NCI-H187 treated with DMSO at 0.1 percent for 48 hours (cell line): ENCODE measurements at places on chromosomes 6 and 20.

DNA sequence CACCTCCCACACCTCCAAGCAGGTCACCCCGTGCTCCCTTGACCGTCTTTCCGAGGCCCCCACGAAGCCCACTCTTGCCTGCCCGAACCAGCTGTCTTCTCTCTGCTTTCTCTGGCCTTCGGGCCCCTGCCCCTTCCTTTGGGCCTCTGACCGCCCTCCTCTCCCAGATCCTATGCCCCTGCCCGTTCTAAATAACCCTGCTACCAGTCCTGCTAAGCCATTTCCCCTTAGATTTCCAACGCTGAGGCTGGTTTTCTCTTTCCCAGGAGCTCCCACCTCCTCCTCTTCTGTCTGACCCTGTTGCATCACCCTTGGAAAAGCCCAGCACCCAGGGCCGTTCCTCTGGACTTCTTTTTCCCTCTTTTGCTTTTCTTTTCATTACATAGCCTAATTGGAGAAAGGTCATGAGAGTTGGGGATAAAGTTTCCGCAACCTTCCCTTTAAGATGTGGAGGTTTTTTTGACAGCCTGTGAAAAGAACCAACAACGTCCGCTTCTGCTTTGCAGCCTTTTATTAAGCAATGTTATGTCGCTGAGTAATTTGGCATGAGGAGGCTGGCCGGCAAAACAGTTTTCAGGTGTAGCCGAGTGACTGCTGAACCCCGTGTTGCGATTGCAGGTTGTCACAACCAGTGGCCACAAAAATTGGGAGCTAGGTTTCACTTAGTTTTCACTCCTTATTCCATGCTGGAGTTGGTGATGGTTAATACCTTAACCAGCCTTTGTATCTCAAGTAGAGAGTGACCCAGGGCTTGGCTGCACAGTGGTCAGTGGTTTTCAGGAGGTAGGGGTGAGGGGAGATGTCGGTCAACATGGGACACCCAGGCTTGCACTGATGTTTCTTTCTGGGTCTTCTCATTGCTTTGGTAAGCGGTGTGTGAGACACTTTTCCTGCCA, 970 bp downstream of the BLTP3A start:
- DNase-seq, result no peak

GRCh38 chr6:147202516-147203310, 1.5 kb upstream of the STXBP5 start:
- peak; percentile 94 for DNase-seq

DNA sequence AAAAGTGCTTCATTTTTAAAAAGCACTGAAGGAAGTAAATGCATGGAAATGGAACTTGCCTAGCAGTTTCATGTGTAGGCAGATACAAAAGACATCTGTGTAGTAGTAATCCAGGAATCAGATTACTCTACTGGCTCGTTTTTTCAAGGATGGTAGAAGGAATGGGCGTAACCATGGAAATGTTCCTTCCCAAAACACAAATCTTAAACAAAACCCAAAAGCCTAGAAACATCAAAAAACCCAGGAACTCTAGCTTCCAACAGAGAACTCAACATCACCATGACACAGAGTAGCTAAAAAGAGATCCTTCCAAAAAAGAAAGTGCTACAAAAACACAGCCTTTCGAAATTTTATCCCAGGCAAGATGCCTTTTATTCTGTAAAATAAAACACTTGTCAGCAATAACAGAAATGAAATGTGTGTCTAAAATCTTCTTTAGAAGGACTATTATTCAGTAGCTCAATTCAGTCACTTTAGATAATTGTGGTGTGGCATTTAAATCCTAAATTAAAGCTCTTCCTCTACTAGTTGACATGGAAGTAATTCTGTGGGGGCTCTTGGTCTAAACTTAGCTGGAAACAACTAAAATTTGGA, 81.7 kb downstream of the FAM217A start:
- no peak for DNase-seq

DNA sequence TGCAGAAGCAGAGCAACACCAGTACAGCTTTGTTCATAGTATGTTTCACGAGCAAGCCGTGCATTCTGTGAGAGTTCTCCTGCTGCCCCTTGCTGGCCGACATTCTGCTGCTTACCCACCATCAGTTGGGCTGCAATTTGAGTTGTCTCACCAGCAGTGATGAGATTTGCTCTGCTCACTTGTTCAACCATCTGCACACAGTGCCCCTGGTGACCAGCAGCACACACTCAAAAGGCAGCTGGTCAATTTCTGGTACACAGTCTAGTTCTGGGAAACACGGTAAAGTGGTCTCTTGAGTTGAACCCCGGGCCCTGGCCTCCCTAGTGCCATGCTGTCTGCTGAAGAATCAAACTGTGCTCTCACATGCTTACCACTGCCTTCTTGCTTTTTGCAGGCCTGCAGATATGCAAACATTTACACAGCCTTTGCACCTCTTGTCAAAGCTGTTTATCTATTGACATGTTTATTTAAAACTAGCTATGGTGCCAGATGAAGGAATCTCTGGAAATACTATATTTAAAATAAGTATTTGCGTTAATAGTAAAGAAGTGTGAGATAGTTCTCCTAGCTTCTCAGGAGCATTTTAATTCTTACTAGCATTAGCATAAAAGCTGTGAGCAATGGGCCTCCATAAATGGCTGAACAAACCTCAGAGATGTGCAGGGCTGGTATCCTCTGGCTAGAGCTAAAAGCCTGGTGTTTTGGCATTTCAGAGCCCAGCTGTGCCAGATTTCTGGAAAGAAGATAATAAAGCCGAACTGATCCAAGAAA, 234.3 kb downstream of the ARHGAP18 start:
- DNase-seq, result no peak

DNA sequence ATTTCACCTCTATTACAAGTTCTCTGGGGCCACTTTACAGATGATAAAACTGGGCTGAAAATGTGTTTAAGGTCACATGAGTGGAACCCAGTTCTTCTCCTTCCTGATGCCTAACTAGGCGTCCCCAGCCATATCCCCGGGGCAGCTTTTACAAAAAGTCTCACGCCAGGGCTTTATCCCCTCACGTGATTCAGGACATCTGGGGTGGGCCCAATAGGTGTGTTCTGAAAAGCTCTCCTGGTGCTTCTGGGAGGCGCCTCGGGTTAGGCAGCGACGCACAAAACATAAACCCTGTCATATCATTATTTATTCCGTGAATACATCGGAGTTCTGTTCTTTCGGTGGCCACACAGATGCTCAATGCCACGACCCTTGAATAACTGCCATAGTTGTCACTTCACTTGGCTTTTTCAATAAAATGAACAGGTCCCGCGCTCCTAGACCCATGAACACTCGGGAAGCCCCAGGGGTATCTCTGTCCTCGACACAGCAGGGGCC, 32.1 kb downstream of the SF3B5 start:
- DNase-seq, result no peak

- DNase-seq, result no peak
Measured at GRCh38 chr20:44785768-44786167, 24.6 kb downstream of the RIMS4 start.

DNA sequence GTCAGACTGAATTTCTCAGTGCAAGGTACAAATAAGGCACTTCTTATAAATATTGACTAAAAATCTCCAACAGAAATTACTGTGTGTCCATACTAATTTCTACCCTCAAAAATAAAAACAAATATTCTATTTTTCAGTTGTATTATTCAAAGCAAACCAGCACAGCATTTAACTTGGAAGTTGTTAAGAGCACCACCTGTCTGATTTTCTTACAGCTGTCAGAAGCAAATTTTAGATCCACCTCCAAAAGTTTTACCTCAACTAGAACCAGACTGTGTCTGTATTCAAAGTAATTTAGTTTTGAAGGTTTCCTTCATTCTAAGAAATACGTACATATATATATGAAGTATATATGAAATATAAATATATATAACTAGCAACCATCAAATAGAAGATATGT, 1.2 kb downstream of the TRDN start:
- DNase-seq, result no peak

DNA sequence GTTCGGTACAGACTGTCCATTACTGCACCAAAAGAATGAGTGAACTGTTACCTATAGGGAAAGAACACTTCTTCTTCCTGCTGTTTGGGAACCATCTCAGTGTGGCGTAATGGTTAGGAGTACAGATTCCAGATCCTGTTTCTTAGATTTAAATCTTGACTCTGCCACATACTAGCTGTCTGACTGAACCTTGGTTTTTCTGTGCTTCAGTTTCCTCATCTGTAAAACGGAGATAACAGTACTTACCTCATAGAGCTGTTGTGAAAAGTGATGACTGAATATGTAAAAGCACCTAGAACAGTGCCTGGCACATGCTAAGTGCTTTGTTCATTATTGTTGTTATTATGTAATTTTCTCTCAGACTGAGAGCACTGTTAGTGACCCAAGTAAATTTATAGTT, 39.8 kb downstream of the STX11 start:
- no peak for DNase-seq

GRCh38 chr20:7437311-7437710, 502.9 kb downstream of the HAO1 start:
- no peak for DNase-seq

DNA sequence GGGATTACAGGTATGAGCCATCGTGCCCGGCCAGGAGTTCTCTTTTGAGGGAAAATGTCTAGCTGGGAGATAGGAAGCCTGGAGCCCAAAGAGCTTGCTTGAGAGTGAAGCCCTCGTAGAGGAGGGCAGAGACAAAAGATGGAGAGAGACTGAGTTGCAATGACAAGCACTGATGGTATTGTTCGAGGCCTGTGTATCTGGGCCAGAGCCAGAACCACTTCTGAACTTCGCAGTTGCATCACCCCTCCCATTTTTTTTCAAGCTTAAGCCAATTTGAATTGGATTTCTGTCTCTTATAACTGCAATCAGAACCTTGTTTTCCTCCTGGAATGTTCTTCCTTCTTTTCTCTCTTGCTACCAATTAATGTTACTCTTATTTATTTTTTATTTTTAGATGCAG, 83.1 kb downstream of the KCNB1 start:
- DNase-seq, result no peak

DNA sequence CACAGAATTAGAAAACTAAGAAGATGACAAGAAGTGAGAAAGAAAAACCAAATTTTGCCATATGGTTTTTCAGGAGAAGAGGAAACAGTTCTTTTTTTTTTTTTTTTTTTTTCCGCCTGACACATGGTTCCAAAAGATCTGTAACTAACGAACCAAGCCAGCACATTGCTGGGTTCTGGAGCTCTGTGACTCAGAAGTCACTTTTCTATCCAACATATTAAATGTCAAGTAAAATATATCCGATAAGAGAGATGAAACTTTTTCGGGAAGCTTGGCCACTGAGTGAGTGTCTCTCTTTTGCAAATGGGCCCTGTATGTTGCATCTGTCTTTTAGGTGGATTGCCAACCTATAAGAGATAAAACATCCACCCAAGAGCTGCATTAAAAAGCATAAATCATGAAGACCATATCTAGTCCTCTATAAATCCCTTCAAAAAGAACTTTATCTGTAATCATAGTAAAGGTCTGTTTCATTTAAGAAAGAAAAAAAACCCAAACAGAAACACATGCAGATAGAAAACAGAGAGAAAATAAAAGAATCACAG, 4.6 kb downstream of the METTL24 start:
- DNase-seq, result no peak

- no peak for DNase-seq
Measured at GRCh38 chr6:13472976-13473767, 14.2 kb downstream of the GFOD1 start.

DNA sequence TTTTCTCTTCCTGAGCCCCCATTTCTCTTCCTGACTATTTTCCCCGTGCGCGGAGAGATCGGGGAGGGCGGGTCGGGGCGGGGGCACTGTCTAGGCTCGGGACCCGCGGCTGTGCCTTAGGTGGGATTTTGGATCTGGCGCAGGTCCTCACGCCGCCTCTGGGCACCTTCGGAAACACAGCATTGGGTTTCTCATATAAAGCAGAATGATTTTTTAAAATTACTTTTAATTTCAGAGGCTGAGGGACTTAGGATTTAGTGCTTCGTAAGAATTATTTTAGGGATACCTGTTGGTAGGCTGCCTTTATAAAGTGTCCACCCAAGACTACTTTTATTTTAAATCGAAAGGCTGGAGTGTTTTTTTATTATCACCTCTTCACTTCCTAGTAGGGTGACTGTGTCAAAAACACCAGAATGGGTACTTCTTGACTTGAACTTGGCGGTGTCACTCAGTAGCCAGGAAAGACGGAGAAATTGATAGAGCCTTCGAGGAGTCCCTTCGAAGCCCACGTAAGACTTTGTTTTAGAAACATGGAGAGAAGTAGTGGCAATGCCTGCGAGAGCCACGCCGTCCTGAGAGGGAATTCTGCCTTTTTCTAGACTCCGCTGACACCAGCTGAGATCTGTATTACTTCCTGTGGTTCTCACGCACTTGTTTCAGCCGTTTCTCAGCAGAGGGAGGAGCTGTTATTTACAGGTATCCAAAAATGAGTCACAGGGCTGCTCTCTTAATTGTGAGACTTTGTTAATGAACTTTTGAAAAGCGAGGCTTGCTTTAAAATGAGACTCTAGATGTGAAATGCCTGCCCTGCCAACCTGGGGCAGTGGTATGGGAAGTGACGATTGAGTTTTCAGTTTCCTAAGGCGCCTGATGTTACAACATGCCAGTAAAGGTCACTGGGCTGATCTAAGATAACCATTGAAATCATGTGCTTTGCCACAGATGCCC, 667 bp downstream of the STX11 start:
- no peak for DNase-seq

DNA sequence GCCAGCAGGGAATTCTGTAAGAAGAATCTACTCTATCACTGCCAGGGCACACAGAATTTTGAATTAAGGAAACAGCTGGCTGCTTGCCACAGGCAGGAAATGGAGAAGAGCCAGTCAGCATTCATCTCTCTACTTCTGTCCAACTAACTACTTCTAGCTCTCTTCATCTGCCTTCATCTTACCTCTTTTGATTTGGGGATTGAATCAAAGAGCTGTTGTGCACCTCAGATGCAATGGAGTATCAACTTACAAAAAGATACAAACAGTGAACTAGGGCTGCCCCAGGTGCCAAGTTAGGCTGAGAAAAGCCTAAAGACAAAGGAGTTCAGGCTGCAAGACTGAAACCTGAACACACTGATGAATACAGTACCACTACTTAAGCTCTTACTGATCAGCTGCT, 82.0 kb downstream of the PTPRK start:
- DNase-seq, result no peak

DNA sequence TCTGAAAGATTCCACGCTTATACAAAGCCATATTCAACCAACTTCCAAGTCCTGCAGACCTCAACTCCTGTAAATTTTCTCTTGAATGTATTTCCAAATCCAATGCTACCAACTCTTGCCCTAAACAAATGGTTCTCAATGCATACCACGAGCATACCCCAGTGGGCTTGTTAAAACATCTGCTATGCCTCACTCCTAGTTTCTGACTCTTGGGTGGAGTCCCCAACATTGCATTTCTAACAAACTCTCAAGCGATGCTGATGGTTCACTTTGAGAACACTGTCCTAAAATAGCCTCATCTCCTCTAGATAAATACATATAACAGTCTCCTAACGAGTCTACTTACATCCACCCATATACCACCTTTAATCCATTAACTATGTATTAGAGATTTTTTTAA, 7.3 kb downstream of the HBS1L start:
- DNase-seq, result no peak
